ENCODE measurements at places on chromosomes 2 and 18.

GRCh38 chr18:63523660-63524059 is 18.5 kb upstream of the SERPINB12 start:
- DNase-seq, result no peak

DNA sequence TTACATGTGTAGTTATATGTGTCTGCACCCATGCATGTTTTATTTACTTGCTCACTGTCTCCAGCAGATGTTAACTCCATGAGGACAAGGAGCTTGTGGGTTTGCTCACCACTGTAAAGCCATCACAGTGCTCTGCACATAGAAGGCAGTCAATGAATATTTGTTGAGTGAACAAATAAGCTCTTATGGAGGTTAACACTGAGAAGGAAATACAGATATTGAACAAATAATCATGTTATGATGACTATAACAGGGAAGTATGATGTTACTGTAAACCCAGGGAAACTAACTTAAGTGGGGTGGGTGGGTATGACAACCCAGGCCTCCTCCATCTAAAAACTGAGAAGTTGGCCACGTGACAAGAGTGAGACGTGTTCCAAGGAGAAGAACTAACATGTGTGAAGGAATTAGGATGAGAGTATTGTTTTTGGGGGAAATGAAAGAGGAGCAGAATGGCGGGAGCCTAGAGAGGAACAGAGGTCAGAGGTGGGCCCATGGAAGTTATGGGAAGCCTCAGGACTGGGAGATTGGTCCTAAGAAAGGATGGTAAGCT is 6.0 kb upstream of the FAM117B start:
- no peak for DNase-seq

DNA sequence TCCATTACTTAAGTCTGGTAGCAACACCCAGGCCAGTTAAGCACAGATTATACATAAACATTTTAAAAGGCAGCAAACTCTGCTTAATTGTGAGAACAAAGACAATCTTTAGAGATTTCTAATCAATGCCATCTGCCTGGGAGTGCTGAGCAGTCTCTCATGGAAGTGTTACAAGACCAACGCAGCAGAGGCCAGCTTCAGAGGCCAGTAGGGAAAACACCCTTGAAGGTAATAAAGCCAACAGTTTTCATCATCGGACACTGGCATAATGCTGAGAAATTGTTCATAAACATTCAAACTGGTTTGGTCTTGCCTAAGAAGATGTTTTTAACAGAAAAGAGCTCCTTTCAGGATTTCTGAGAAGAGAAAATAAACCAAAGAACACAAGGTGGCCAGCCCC is 35.0 kb downstream of the EPB41L3 start:
- no peak for DNase-seq

DNA sequence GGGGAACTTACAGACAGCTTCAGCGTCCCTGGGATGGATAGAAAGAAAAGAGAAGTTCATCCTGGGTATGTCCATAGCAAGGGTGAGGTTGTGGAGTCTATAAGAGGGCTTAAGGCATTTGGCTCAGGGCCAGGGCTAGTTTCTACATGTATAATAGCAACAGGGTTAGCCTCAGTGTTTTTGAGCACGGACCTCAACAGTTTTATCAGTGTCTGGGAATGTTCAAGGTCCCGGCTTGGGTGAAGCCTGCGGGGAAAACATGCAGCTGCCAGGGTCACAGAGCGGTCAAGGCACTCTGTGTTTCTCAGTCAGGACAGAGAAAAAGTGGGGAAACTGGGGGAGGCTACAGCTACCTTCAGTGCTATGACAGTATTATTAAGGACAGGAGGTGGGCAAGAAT is 427.7 kb upstream of the HS6ST1 start:
- no peak for DNase-seq

DNA sequence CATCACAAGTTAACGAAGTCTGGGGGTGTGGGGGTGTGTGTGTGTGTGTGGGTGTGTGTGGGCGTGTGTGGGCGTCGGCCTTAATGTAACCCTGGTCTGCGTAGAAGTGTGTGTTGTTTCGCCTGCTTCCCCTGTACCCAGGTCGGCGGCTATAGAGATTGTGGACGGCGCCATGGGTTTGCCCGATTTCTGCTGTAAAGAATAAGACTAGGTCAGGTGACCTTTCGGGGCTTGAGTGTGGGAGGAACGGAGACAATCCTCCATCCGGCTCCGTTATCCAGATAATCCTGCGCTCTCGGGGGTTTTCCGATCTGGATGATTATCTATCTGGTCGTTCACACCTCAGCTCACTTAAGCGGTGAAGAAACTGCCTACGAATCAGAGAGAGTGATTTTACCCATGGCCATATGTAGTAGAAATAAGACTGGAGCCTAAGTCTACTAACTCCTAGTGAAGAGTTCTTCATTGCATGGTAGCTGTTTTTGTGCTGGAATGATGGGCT is 543 bp downstream of the HADHB start:
- no peak for DNase-seq

- no peak for DNase-seq
Measured at GRCh38 chr2:66694087-66694860, 259.3 kb downstream of the MEIS1 start.

GRCh38 chr18:317618-318017 is 49.8 kb upstream of the THOC1 start:
- DNase-seq, result no peak

- DNase-seq, result no peak
Measured at GRCh38 chr2:70403267-70404053, 101.6 kb upstream of the FAM136A start.

DNA sequence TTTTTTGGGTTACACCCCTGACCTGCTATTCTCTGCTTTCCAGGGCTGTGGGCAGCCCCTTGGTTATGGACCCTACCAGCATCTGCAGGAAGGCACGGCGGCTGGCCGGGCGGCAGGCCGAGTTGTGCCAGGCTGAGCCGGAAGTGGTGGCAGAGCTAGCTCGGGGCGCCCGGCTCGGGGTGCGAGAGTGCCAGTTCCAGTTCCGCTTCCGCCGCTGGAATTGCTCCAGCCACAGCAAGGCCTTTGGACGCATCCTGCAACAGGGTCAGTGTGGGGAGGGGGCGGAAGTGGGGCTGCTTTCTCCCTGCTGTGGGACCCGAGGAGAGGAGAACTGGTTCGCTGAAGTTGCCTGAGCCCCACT is 9.7 kb upstream of the WNT10A start:
- no peak for DNase-seq

GRCh38 chr2:23592898-23593751 is 208.1 kb downstream of the KLHL29 start:
- DNase-seq, result no peak

DNA sequence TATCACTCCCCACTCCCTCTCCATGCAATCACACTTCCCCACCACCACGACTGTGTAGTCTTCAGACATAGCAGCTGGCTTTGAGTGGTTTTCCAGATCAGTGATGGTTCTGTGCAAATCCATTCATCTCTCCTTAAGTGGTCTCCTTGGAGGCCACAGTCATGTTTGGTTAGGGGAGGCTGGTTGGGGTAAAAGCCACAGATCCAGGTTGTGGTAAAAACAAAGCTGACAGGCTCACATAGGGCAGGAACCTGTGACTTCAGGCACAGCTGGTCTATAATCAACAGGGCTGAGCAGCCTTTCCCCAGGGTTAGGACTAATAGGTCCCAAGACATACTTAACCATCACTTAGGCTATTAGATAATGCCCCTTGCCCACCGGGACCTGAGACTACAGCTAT is 46.2 kb upstream of the FZD7 start:
- DNase-seq, result no peak

- DNase-seq, result no peak
Measured at GRCh38 chr18:74951165-74951760, 257.7 kb downstream of the PTGR3 start.

GRCh38 chr2:220949466-220949865 is 622.6 kb downstream of the EPHA4 start:
- no peak for DNase-seq

- no peak for DNase-seq
Measured at GRCh38 chr18:46152436-46152807, 48.2 kb downstream of the HAUS1 start.

- no peak for DNase-seq
Measured at GRCh38 chr2:95300450-95300849, 3.3 kb downstream of the KCNIP3 start.

- DNase-seq, result no peak
Measured at GRCh38 chr2:38244301-38244700, 132.8 kb downstream of the ATL2 start.

- no peak for DNase-seq
Measured at GRCh38 chr18:379681-380330, 112.0 kb upstream of the THOC1 start.

DNA sequence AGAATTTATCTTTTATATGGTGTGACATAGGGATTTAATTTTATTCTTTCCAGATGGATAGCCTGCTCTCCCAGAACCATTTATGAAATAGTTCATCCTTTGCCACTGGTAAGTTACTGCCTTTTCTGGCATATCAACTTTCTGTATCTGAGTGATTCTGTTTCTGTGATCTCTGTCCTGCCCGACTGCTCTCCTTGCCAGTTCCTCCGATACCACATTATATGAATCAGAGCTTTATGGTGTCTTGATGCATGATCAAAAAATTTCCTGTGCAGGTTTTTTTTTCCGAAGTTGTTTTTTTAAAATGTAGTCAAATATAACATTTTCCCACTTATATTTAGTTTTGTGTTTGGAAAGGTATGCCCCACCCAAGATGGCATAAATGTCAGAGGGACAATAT is 242.5 kb downstream of the CYP26B1 start:
- DNase-seq, result no peak

DNA sequence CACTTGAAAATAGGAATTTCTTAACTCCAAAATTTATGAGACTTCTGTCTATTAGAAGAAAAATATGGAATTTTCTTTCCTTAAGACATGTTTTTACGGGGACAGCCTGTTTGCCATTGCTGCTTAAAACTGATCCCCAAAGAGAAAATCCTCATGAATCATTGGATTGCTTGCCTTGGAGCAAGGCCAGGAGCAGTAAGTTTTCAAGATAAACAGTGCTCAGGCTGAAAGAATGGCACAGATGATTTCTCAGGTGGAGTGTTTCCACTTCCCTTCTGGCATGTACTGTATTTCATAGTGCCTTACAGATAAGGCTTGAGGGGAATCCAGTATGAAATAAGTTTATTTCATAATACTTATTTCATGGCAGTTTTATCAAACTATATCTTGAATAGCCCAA is 74.3 kb upstream of the MMADHC start:
- no peak for DNase-seq

DNA sequence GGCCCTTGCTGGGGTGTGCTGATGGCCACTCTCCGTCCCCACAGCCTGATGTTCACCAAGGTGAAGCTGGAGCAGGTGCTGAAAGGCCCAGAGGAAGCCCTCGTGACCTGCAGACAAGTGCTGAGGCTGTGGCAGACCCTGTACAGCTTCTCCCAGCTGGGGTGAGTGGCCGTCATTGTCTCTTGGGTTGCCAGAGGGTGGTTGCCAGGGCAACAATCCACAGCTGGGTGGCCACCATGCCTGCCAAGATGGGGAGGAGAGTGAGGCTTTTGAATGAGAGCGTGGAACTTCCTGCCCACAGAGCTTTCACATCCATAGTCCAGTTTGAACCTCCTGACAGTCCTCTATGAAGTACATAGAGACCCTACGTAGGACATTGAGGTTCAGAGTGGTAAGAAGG is 108.8 kb downstream of the STPG4 start:
- DNase-seq, result no peak

DNA sequence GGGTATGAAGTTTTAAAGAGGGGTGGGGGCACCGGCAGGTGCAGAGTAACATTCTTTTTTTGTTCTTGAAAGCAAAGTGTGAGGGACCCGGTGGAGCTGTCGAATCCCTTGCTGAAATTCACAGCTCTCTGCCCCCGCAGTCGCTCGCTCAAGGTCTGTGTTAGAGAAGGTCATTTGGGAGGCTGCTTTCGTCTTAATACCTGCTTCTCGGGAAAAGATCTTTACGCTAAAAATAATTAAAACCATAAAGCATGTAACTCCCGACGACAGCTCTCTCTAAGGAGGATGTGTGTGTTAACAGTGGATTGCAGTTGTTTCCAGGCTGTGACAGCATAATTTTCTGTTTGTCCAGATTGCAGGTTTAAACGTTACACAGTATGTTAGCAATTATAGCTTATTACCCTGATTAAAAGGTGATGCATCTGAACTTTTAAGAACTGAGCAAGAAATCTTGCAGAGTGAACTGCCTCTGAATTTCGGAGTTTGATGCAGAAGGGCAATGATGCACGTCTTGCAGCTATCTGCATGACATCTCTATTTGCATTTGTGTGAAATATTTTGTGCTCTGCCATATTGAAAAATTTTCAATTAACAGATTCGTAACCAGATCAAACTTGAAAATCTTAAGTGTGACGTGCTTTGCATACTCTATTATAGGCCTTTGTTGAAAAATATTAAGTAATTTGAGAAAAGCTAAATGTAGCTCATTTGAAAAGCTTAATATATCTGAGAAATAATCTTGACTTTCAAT is 954 bp downstream of the RAPGEF4 start:
- no peak for DNase-seq

- no peak for DNase-seq
Measured at GRCh38 chr2:239807568-239807967, 217.6 kb downstream of the NDUFA10 start.

GRCh38 chr18:23037646-23038045 is 97.6 kb upstream of the CABLES1 start:
- DNase-seq, result no peak

- DNase-seq, result no peak
Measured at GRCh38 chr2:12502759-12503158, 214.0 kb upstream of the TRIB2 start.

GRCh38 chr2:1650085-1650872 is 94.0 kb downstream of the PXDN start:
- no peak for DNase-seq

GRCh38 chr2:239425631-239426030 is 24.8 kb upstream of the HDAC4 start:
- no peak for DNase-seq

DNA sequence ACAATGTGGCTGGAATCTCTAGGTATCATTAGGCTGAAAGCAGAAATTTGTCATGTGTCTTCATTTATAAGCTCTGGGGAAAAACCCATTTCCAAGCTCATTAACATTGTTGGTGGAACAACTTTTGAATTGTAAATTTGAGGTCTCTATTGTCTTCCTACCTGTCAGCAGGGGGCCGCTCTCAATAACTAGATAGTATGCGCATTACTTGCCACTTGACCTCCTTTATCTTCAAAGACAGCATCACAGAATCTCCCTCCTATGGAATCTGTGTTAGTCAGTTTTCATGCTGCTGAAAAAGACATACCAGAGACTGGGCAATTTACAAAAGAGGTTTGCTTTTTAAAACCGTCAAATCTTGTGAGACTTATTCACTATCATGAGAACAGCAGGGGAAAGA is 223.1 kb downstream of the CALCRL start:
- DNase-seq, result no peak

GRCh38 chr2:139622691-139623090 is 842.5 kb upstream of the NXPH2 start:
- DNase-seq, result no peak

All from NCI-H2081 treated with DMSO at 0.1 percent for 48 hours (cell line).